ENCODE measurements at places on chromosomes 7 and 10. TPM values are rescaled to one million over a fixed set of nuclear protein-coding genes. Genes with fewer than 3 reads are reported as not detected.
A peak's percentile ranks its signal among the peaks of the same experiment; 100 is the strongest.

TRPV6 gene
- total RNA-seq: not detected

DNA sequence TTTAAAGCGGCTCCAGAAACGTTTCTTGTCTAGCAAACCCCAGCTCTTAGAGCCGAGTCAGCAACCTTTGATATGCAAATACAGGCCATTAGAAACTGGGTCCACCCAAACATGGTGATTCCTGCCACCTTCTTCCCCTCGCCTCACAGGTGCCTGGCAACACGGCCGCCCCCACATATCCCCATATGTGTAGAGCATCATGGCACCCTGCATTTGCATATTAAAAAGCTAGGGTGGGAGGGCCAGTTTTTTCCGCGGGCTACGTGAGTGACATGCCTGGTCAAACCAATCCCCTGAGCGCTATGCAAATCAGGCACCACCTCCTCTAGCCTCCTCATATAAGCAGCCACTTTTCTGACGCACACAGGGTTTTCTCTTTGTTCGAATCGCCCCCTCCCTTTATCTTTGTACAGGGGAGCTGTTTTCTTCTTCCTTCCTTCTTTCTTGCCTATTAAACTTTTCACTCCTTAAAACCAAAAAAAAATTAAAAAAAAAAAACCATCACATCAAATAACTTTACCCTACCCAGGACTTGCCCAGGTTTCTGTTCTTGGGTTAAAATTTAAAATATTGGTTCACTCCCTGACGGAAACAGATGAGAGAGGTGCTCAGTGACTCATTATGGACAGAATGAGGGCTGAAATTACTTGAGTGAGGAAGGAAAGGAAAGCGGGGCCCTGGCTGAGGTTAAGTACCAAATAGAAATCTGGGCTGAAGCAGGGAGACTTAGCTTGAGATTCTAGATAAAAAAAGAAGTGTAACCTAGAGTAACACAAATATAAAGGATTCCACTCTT lies 59.8 kb downstream of the COA1 start:
- H3K4me1 ChIP-seq: peaks cover 13% of the 10 kb centered on the region
- H3K27ac ChIP-seq: peak overlapping the region; percentile 38
- DNase-seq: peak; percentile 86
- H3K4me3 ChIP-seq: no peak overlapping the region
- no peaks in the 10 kb centered on the region for H3K27me3 ChIP-seq

ABCB1 gene
- total RNA-seq: 62.8 TPM

GRCh38 chr7:155950898-155951553 lies 138.8 kb upstream of the SHH start:
- H3K4me1 ChIP-seq: no peaks in the 10 kb centered on the region
- no peak overlapping the region for H3K27ac ChIP-seq
- DNase-seq: no peak
- no peaks in the 10 kb centered on the region for H3K27me3 ChIP-seq
- H3K36me3 ChIP-seq: no peaks in the 10 kb centered on the region

DNA sequence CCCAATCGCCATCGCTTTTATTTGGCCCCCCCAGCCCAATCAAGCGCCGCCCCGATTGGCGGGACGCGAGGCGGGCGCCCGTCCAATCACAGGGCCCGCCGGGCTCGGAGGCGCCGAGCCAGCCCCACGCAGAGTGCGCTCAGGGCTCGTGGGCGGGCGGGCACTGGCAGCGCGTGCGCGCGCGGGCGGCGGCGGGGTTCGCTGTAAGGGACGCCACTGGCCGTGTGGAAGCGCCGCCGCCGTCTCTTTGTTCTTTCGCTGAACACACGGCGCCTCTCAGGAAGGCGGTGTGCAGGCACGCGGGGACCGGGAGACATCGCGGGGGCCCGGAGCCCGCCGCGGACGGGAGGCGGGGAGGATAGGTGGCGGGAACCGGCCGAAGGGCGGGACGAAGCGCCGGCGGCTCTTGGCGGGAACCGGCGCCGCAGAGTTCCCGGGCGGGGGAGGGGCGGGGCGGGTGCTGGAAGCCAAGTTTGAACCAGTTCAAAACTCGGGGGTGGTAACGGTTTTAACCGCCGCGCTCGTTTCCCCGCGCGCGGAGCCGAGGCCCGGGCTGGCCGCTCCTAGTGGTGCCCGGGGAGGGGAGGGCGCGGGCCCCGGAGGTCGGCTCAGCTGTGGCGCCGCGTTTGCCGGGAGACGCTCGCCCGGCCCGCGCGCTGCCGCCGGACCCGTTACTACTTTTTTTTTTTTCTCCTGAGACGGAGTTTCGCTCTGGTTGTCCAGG lies 370 bp upstream of the EZH2 start:
- peak overlapping the region; percentile 50 for H3K4me3 ChIP-seq
- no peaks in the 10 kb centered on the region for H3K27me3 ChIP-seq
- H3K36me3 ChIP-seq: no peaks in the 10 kb centered on the region
- H3K4me1 ChIP-seq: peaks cover 8% of the 10 kb centered on the region
- peak overlapping the region; percentile 83 for H3K27ac ChIP-seq

OR6V1 gene
- total RNA-seq: not detected

MARVELD1 gene
- total RNA-seq: 0.84 TPM

- no peaks in the 10 kb centered on the region for H3K4me1 ChIP-seq
- no peak overlapping the region for H3K4me3 ChIP-seq
- DNase-seq: no peak
- H3K36me3 ChIP-seq: no peaks in the 10 kb centered on the region
- no peaks in the 10 kb centered on the region for H3K27me3 ChIP-seq
Observed at GRCh38 chr7:101516851-101517250, 112.2 kb downstream of the MYL10 start.

ADIRF gene
- total RNA-seq: not detected

CALCR gene
- total RNA-seq: not detected

RASA4B gene
- total RNA-seq: 14.3 TPM

DNA sequence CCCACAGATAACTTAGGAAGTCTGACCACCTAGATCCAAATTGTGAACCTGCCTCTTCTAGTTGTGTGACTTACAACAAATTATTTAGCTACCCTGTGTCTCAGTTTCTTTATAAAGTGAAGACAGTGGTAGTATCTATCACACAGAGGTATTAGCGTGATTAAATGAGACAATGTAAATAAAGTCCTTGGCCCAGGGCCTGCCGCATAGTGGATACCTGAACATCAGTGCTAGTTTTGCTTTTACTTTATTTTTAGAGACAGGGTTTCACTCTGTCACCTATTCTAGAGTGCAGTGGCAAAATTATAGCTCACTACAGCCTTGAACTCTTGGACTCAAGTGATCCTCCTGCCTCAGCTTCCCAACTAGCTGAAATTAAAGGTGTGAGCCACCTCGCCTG lies 177.1 kb downstream of the CDK14 start:
- no peak overlapping the region for H3K4me3 ChIP-seq
- no peak for DNase-seq
- no peaks in the 10 kb centered on the region for H3K36me3 ChIP-seq
- H3K27ac ChIP-seq: no peak overlapping the region

GRCh38 chr10:113045147-113046055 lies 95.4 kb downstream of the TCF7L2 start:
- no peak overlapping the region for H3K4me3 ChIP-seq
- no peaks in the 10 kb centered on the region for H3K27me3 ChIP-seq
- H3K4me1 ChIP-seq: peaks cover 2% of the 10 kb centered on the region
- H3K36me3 ChIP-seq: no peaks in the 10 kb centered on the region
- DNase-seq: no peak

GRCh38 chr10:30877111-30877510 lies 154.6 kb downstream of the ZNF438 start:
- no peaks in the 10 kb centered on the region for H3K36me3 ChIP-seq
- DNase-seq: no peak
- no peak overlapping the region for H3K4me3 ChIP-seq
- H3K27ac ChIP-seq: no peak overlapping the region

DNA sequence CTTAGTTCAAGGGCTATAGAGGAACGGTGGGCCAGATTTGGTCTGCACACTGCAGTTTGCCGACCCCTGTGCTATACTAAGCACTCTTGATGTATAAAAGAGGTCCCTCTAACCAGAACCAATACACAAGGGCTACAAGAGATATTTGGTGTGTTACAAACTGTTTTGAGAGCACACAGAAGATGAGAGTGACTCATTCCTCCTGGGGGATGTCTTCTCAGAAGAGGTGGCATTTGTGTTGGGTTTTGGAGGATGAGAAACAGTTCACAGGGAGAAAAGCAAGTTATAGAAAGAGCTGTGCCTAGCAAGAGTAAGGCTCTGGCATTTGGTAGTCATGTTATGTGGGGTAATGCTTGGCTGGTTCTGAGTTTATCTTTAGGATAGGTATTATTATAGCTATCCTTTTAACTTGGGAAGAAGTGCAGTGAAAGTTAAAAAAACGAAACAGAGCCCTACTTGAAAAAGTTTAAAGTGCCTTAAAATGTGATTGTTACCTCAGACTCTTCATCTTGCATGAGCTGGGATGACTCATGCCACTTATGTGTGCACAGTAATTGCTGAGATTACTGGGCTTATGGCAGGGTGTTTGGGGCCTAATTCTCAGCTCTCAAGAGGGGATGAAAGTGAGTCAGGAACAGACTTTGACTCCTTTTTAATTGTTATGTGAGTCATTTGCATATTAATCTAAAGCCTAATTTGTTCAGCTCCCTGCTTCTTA lies 160.4 kb downstream of the KIF20B start:
- no peak for DNase-seq
- no peaks in the 10 kb centered on the region for H3K27me3 ChIP-seq
- H3K36me3 ChIP-seq: no peaks in the 10 kb centered on the region
- no peak overlapping the region for H3K4me3 ChIP-seq

DNA sequence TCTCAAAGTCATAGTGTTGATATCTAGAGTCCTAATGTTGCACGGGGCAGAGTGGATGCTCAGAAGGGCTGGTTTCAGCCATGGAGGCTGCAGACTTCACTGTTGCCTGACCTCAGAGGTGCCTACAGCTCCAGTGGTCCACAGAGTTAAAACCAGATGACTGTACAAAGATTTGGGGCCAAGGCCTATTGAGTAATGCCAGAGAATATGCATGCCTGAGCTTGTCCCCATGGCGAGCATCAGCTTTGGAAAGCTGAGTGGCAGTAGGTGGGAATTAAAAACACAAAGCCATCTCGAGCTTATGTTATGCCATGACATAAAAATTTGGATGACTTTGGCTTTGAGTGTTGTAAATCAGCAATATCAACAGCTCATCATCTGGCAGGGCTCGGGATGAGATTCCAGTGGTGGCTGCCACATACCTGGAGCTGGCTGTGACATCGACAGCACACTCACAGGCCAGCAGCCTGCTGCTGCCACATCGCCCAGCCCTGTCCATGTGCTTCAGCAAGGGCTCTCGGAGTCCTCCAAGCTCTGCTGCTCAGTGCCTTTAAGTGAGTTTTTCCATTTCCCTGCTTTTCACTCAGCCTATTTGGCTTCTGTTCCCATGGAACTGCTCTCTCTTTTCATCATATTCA lies 379.6 kb downstream of the TNS3 start:
- no peaks in the 10 kb centered on the region for H3K27me3 ChIP-seq
- no peaks in the 10 kb centered on the region for H3K36me3 ChIP-seq
- no peak for DNase-seq
- H3K4me1 ChIP-seq: no peaks in the 10 kb centered on the region
- H3K27ac ChIP-seq: no peak overlapping the region

DNA sequence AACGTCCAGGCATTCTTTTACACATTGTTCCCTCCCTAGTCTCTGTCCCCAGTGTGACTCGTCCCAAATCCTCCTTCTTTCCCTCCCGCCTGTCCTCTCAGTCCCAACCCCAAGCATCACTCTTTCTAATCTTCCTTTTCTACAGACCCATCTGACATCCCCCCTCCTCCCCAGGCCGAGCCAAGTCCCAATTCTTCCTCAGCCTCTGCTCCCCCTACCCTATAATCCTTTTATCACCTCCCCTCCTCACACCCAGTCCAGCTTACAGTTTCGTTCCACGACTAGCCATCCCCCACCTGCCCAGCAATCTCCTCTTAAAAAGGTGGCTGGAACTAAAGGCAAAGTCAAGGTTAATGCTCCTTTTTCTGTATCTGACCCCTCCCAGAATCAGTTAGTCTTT lies 95.1 kb downstream of the MACC1 start:
- H3K4me3 ChIP-seq: no peak overlapping the region
- H3K4me1 ChIP-seq: no peaks in the 10 kb centered on the region
- DNase-seq: no peak
- no peaks in the 10 kb centered on the region for H3K36me3 ChIP-seq

- H3K36me3 ChIP-seq: no peaks in the 10 kb centered on the region
- no peak overlapping the region for H3K4me3 ChIP-seq
- no peak overlapping the region for H3K27ac ChIP-seq
- no peak for DNase-seq
- H3K27me3 ChIP-seq: no peaks in the 10 kb centered on the region
Observed at GRCh38 chr7:155857141-155857540, 44.9 kb upstream of the SHH start.
